ENCODE measurements at places on chromosomes 7 and 10.

- DNase-seq: no peak
Observed at GRCh38 chr7:29410996-29411395, 152.6 kb upstream of the PRR15 start.

- no peak for DNase-seq
Observed at GRCh38 chr7:123537026-123537642, 2.7 kb upstream of the IQUB start.

GRCh38 chr7:75967487-75967997 lies 26.9 kb downstream of the TMEM120A start:
- no peak for DNase-seq

GRCh38 chr7:70237256-70237655 lies 639.0 kb downstream of the AUTS2 start:
- DNase-seq: no peak

DNA sequence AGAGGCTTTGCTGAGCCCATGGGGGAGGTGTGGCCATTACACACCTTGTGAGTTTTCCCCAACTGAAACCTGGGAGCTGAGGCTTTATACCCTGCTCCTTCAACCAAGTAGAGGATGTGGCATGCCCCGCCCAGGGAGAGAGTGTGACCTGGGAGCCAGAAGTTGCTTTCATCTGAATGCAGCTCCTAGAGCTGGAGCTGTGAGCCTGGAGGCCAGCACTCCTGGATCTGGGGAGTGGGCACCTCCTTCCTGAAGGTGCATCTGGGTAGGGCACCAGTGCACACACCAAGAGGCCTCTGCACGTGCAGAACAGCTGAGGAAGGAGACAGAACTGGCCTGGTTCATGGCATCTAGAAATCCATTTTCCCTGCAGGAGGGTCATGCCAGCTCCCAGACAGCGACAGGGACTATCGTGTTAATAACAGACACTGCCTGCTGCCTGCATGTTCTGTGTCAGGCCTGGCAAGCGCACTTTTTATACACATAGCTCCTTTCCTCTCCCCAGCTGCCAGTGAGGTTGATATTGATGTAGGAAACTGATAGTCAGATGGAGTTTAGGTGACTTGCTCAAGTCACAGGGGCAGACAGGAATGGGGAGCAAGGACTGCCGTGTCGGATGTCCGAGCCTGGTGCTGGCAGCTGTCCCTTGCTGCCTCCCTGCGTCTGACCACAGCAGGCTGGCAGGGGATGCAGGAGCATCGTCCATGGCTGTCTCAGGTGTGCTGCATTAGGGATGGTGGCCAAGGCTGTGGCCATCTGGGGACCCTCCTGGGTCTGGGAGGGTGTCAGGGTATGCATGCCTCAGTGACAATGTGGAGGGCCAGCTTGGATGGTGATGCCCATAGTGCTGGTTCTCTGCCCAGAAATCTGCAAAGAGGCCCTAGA lies 189.9 kb upstream of the CXCL12 start:
- no peak for DNase-seq

DNA sequence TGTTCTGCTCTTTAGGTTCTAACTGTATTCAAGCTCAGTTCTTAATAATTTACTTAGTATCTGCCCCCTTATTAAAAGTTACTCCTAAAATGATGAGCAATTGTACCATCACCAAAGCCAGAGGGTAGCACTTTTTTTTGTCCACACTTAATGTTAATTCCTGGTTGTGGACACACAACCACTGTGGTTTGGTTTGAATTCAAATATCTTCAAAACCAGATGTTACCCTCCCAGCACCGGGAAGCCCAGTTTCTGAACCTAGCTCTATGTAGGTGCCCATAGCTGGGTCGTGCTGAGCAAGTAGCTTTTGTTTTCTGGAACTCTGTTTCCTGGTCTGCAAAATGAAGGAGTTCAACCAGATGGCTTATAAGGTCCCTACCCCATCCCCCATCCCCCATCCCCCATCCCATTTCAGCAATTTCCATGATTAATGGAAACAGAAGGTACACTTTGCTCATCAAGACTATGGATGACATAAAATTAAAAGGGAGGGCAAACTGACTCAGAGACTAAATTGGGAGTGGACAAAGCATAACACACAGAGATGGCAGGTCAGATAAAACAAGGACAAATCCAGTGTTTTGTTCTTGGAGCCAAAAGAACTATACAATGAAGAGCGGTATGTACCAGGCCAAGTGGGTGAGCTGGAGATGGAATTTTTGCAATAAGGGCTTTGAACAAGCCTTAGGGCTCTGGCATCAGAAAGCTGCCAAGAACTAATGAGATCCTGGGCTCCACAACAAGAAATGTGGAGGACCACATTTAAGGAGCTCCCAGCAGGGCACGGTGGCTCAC lies 56.7 kb downstream of the DLG5 start:
- DNase-seq: no peak

DNA sequence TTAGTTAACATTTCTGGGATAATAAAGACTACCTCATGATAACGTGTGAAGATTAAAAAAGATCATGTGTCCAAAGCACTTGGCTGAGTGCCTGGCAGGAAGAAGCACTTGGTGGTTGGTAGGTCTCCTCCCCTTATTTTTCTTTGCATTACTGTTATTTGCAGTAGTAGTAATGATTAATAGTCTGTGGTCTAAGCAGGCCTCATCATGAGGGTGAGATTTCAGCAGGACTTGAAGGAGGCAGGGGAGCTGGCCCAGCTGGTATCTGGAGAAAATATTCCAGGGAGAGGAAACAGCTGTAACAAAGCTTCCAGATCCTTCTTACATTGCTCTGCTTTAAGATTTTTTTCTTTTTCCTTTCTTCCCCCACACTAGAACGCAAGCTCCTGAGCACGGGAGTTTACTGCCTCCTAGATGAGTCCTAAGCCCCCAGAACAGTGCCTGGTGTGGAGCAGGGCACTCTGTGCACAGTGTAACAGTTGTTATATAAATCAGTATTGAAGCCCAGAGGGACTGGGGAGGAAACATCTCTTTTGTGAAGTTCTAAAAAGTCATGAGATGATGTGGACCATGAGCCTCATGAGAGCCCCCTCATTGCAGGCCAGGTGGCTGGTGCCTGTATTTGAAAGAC lies 31.1 kb upstream of the RHEB start:
- DNase-seq: no peak

DNA sequence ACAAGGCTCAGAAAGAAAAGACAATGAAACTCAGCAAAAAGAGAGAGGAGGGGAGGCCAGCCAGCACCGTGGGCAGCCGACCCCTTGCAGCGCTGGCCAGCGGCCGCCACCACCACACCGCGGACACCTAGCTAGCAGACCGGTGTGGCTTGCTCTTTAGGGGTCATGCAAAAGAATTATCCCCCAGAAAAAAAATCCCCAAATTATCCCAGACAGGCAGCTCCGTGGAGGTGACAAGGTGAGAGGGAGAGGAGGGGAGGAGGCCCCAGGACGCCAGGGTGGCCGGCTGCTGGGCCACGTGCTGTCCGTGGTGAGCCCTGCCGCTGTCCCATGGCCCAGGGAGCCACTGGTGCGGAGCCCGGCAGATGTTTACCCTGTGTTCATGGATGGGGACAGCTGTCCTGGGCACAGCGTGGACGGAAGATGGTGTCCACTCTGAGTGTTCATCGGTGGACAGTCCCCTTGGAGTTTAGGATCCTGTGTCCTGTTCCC lies 16.5 kb downstream of the YKT6 start:
- DNase-seq: no peak

GRCh38 chr10:10873289-10873688 lies 144.4 kb upstream of the CELF2 start:
- no peak for DNase-seq

GRCh38 chr10:118669020-118669791 lies 73.8 kb upstream of the PRLHR start:
- DNase-seq: no peak

DNA sequence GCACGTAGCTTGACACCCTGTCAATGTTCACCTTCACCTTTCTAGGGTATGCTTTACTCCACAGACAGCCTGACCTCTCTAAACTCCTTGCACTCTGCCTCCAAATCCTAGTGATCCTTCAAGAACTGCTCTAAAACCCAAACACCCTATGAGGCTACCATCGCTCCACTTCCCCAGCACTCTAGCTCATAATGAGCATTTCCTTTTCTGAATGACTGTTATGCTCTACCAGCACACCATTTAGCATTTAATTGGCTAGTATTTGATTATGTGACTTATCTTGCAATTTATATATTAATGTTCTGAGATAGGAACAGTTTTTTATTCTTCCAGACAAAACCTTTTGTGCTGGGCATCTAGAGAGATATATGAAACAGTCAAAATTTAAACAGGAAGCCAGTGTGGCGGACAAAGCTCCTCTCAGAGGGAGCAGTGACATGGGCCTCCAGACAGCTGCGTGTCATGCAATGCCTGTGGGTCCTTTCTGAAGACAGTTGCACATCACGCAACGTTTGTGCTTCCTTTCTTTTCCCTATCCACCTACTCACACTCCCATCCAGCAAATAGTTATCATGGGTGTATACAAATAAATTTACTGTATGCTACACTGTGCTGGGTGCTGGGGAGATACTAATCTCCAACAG lies 86.3 kb downstream of the ALOX5 start:
- DNase-seq: no peak

- DNase-seq: no peak
Observed at GRCh38 chr10:70652761-70653657, 19.3 kb upstream of the ADAMTS14 start.

GRCh38 chr10:78634389-78634815 lies 434.4 kb upstream of the ZMIZ1 start:
- DNase-seq: no peak

GRCh38 chr10:106566873-106567272 lies 597.6 kb downstream of the SORCS1 start:
- no peak for DNase-seq

GRCh38 chr10:119211625-119212441 lies 4.5 kb downstream of the GRK5 start:
- DNase-seq: no peak

- no peak for DNase-seq
Observed at GRCh38 chr7:34190299-34190698, 285.0 kb downstream of the BMPER start.

- DNase-seq: no peak
Observed at GRCh38 chr10:11447586-11447985, 163.9 kb downstream of the USP6NL start.

DNA sequence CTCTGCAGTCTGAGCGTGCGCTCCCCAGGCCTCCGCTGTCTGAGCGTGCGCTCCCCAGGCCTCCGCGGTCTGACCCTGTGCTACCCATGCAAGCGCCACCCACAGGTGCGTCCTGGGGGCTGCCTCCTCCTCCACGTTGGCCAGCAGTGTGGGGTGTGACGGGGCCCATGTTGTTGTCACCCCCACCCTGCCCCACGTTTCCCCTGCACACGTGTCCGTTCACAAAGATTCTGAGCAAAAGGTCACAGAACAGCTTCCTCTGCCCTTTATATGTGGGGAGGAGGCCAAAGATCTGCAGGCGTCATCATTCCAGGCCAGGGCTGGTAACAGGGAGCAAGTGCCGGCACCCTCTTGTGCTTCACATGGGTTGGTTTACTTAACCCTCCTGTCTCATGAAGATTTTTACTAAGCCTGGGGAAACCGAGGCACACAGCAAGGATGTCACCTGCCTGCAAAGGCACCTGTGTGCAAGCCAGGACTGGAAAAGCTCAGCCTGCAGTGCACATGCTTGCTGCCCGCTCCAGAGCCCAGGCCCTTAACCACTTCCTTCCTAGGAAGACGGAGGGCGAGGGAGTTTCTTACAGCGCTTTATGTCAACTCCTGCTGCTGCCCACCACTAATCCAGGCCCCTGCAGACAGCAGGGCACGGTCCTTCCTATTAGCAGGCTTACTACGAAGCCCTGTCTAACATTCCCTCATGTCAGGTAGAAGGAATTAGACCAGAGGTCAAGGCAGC lies 4.8 kb downstream of the GPR146 start:
- no peak for DNase-seq

DNA sequence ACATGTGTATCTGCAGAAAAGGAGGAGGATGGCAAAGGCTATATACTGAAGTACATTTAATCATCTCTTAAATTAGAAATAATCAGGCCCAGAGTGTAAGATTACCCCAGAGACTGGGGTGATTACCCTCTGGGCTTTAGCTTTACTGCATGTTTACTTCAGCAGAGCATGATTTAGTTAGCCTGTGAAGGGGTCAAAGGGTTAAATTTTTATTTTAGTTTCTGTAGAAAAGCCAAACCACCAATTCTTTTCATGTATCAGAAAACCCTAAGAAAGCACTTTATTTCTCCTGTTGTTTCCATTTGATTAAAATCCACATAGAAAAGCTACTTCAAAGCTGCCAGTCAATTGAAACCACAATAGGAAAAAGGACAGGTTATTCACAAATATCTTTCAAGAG lies 101.5 kb upstream of the LSM8 start:
- no peak for DNase-seq

GRCh38 chr10:36669615-36670352 lies 455.6 kb upstream of the ANKRD30A start:
- DNase-seq: no peak

- DNase-seq: no peak
Observed at GRCh38 chr10:103733045-103733419, 122.3 kb downstream of the SH3PXD2A start.

GRCh38 chr7:73438547-73439409 lies 5.2 kb downstream of the FZD9 start:
- no peak for DNase-seq

- DNase-seq: no peak
Observed at GRCh38 chr10:113493882-113494301, 59.0 kb upstream of the HABP2 start.

- DNase-seq: no peak
Observed at GRCh38 chr7:113134025-113134424, 15.7 kb upstream of the SMIM30 start.

- DNase-seq: no peak
Observed at GRCh38 chr10:62618576-62619412, 185.7 kb upstream of the ADO start.

DNA sequence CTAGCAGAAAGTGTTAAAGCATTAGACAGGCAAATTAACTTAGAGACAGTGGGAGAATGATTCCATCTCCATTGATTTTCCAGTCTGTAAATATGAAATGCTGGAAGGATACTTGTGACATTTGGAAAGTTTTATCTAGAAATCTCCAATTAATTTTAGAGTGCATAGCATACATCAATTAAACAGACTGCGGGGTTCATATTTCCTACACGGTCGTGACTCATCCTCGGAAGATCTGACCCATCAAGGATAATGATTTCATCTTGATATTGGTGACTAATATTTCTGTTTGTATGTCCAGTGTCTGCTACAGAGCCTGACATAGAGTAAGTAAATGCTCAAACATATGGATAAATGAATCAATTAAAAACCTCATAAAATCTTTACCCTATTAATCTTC lies 474.9 kb downstream of the KCNMA1 start:
- no peak for DNase-seq

GRCh38 chr10:92042541-92042940 lies 119.0 kb downstream of the BTAF1 start:
- no peak for DNase-seq

DNA sequence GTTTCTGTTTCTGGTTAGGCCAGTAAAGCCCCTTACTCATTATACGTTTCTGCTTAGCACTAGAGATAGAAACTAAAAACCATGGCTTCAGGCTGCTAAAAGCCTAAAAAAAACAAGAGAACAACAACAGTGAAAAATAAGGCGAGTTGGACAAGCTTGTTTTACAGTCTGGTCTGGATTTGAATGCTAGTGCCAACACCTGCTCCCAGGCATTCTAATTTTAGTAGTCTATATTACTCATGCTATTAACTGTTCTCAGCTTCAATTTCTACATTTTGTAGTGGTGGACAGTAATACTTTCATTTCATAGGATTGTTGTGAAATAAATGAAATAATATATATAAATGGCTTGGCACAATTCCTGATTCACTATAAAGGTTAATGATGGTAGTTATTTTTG lies 108.5 kb downstream of the HBP1 start:
- DNase-seq: no peak
